Sciatic nerve (tissue), 2 donors: ENCODE measurements at places on chromosomes 4 and X.

GRCh38 chrX:75156531-75156945, 455 bp upstream of the ABCB7 start:
- DNase-seq = no peak

DNA sequence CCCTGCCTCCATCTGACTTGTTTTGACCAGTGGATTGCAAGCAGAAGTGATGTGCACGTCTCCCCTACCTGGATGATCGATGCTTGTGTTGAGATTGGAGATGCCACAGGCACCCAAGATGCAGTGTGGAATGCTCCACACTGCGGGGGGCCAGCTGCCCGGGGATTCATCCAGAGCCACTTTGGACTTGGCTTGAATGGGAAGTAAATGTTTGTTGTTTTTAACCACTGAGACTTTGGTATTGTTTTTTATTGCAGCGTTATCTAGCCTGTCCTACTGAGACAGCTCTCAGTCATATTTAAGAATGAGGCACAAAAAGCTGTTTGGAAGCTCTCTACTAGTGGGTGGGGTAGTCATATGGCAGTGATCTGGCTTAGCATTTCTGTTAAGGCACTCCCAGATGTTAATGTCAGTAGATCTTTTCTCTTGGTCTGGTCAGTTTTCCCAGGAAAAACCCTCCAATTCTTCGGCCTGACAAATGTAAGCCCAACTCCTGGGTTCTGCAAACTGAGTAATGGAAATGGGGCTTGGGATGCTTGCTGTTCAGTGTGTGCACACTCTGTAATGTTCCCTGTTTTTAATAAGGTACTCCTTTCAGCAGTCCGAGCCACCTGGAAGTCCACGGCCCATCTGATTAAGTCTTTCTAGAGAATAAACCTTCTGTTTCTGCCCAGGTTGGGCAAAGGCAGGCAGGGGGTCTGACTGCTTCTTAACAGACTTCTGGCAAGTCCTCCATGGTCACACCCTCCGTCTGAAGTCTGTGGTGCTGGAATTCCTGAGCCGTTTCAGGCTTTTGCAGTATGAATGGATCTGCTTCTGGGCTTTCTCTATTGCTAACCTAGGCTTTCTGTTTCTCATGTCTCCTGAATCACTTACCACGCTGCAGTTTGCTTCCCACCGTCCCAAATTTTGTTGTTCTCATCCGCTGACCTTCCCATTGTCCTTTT, 74.8 kb downstream of the WWC2 start:
- no peak for DNase-seq

- DNase-seq = no peak
These were observed 47.6 kb upstream of the DRP2 start for GRCh38 chrX:101171883-101172400.

- no peak for DNase-seq
These were observed 552.6 kb downstream of the TRIML1 start for GRCh38 chr4:188691811-188692210.

DNA sequence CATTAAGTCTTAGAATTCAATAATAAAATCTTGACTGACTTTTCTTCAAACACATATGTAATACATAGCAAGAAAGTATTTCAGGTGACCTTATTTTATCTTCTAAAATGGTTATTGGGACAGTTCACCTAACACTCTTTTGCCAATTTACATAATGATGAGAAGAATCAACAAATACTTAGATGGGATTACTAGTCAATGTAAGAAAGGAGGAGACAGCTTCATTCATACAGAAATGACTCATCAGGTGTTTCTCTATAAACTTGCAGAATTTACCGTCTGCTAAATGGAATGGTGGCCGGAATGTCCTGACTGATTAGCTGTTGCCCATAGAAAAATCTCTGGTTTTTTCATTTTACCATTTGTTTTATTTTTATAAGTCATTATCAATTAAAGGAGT, 115.0 kb upstream of the ETNPPL start:
- DNase-seq = no peak

GRCh38 chr4:94497690-94498089, 45.9 kb downstream of the PDLIM5 start:
- DNase-seq = no peak

GRCh38 chr4:102637391-102637790, 123.4 kb downstream of the MANBA start:
- DNase-seq = no peak

- no peak for DNase-seq
These were observed 255 bp upstream of the CNOT6L start for GRCh38 chr4:77819404-77819842.

DNA sequence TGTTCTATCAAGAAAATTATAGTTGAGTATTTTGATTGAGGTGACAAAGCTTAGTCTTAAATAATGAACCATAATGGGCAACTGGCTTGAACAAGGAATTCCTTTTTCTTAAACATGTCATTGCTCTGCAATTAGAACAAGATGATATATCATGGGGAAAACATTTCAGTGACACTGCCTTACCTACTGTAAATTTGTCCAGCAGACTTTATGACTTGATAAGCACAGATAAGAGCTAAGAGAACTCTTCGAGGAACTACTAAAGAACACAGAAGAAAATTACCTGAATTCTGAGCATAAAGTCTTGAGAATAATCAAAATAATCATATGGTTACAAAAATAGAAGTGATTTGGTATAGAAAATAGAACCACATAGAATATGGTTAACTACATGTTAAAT, 257.8 kb downstream of the PDHA2 start:
- DNase-seq = no peak

GRCh38 chr4:37197899-37198298, 46.6 kb upstream of the NWD2 start:
- DNase-seq = no peak

- no peak for DNase-seq
These were observed 45.5 kb downstream of the CENPC start for GRCh38 chr4:67499799-67500198.

DNA sequence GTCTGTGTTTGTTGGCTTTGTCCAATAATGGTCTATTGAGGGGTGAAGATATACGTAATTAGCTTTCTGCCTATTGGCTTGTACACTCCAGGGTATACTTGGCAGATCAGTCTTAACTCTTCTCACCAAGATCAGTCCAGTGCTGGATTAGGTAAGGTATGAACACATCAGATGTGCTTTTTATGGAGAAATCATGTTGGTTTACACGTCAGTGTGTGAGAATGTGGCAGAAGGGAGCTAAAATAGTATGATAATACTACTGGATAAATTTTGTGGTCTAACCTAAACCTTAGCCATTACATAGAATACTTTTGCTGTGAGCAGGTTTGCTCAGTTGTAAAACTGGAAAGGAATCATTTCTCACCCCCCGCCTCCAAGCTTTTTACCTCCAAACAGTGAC, 4.2 kb downstream of the PDHA1 start:
- no peak for DNase-seq

DNA sequence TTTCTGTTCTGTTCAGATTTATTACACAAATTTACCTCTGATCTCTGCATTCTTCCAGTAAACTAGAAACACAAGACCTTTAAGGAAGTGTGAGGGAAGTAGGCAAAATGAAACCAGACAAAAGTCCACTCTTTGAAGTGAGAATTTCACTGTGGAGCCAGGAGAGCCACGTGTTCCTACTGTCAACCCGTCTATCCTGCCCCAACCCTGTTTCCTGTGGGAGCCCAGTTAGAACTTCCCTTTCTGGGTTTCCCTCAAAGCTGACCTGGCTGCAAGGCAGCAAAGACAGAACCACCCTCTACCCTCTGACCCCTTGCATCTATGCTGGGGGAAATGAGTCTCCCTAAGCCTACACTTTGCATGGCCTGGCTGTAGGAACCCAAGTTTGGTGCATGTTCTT, 40.0 kb downstream of the TMEM144 start:
- no peak for DNase-seq

- DNase-seq = no peak
These were observed 32.2 kb downstream of the DCK start for GRCh38 chr4:71025654-71026053.

DNA sequence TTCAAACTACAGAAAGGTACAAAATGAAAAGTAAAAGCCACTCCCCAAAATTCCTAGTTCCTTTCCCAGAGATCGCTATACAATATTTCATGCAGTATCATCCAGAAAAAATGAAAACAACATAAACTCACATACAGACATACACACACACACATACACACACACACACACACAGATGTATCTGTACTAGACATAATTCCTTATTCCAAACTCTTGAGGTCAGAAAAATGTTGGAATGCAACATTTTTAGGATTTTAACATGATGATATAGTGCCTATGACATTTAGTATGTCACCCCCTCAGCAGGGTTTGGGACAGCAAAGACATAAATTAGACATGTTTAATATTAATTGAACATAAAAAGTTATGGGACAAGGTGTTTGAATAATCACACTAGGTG, 73.4 kb upstream of the LHFPL1 start:
- DNase-seq = no peak

DNA sequence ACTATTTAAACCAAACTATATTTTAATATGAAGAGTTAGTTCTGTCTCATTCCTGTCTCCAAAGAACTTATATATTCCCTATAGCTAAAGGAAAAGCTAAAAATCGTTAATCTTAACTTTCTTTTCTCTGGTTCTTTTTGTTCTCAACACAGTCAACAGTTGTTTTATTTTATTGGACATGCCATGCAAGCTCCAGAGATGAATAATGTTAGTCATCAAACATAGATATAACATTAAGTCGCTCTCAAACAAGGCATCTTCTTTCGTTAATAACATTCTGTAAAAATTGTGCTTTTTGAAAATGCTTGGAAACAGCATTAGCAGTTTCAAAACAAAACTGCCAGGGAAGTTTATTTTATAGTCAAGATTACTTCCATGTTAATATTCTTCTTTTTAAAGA, 117.9 kb upstream of the GPM6A start:
- DNase-seq = no peak

DNA sequence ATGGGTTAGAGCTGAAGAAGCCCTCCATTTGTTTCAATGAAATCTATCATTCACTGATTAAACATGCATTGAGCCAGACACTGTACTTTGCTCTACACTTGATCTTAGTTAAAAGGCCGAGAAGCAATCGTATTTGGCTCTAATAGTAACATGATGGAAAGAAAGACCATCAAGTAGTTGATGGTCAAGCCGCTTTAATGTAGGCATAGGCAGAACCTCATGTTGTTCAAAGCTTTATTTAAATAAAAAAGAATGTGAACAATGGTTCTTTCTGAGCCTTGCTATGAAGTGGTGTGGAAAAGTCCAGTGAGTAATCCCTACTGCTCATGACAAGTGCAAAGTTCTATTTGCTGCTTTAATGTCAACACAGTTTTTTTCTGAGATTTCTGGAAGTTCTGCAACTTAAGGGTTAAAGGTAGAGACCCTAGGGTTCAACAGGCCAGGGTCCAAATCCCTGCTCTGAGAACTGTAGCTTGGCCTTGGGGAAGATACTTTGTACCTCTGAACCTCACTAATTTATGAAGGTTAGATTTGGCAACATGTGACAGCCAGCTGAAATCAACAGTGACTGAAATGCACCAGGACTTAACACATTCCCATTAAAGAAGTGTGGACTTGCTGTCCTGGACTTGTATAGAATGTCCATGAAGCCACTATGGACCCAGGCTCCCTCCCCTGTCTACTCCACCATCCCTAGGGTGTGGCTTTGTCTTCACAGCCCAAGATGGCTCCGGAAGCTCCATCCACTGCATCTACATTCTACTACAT, 17.9 kb upstream of the LAP3 start:
- DNase-seq = no peak

- DNase-seq = no peak
These were observed 694.2 kb upstream of the TENM3 start for GRCh38 chr4:181548873-181549575.

GRCh38 chr4:111480510-111480909, 664.7 kb upstream of the FAM241A start:
- DNase-seq = no peak

DNA sequence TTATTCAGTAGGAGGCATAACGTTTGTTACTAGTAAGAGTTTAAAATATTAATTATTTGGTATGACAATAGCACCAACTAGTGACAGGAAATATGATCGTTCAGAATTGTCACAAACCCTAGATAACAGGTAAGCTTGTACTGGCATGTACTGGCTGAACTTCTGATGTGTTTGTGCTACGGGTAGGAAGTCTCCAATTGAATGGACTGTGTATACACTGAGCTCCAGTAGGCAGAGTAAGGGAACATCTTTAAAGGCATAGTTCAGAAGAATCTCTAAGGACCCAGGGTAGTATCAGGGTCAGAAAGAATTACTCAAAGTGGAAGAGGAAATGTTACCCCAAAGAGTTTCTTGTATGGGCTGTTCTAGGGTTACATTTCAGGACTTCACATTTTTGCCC, 230.4 kb downstream of the EDA2R start:
- DNase-seq = no peak

GRCh38 chrX:40152173-40152711, 54.5 kb upstream of the BCOR start:
- no peak for DNase-seq

GRCh38 chrX:68462653-68463052, 29.4 kb upstream of the OPHN1 start:
- DNase-seq = no peak
